ENCODE measurements at places on chromosomes 3 and 15.

DNA sequence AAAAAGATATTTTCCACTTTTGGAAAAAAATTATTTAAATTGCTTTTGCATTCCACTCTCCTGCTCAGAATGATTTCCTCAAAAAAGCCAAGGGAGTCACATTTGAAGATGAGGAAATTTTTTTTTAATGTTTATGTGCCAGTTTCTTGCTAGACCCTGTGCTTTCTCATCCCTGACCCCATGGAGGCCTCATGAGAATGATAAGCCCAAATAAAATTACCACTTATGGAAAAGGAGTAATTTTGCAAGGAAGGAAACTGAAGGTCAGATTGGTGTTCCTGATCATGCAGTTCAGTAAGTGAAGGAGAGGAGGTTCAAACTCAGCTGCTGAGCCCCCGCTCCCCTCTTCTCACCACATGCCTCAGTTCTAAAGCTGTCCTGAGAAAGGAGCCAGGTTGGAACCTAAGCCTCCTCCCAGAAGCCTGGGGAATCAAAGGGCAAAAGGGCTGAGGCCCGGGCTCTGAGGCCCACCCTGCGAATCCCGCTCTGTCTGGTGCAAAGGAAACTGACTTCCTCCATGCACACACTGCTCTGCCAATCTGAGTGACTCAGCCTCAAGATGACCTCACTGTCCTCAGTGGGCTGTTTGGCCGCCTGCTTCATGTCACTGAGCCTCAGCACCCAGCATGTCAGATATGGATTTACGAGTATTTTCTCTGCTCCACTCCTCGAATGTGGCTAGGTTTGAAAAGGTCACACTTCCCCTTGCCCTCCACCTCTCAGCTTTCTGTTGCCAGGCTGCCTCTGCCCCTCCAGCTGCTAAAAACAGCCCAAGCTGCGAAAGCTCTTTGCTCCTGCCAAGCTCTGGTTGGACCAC, 56.9 kb upstream of the FLNB start:
- peak; percentile 84 for DNase-seq

DNA sequence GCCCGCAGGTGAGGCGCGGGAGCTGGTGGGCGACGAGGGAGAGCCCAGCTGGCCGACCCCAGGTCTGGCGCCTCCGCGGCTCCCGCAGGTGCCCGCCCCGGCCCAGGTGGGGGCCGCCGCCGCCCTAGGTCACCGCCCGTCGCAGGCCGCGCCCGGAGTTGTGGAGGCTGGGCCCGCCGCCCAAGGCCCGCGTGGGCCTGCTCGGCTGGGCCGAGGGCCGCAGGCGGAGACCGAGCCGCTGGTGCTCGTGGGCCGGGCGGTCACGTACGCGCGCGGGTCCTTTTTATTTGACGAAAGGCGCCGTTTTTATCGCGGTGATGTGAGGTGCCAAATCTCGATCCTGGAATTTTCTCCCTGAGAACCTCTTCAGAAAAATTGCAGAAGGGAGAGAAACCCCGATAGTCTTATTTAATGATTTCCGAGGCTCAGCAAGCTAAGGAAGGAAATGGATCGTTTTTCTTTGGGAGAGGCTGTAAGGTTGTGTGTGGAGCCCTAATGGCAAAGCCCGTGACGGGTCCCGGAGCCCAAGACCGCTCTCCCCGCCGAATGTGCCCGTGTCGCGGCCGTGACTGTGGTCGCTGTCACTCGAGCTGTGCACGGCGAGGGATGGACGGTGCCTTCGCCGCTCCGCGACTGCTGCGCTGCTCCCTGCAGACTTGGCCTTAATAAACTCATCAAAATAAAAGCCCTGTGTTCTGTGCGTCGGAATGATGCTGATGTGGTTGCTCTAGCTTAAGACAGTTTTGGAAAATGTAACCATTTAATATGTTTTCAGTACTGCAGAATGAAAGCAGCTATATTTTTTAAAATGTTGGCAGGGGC, 612 bp downstream of the APPL1 start:
- peak; percentile 38 for DNase-seq

DNA sequence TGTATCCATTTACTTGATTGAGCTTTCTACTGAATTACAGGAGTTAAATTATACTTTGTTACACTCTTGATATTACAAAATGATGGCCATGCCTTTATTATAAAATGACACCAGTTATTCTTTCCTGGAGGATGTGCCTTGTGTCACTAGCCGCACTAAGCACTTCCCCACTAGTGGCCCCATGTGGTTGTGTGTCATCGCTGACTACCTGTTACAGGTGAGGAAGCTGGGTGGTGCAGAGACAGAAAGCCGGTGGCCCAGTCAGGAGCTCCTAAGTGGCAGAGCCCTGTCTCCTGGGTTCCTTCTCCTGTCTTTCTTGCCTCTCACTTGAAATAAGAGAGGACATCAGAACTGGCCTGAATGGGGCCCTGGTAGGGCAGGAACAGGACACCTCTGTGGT, 96.8 kb downstream of the IGF1R start:
- DNase-seq = no peak

- no peak for DNase-seq
These were observed 164.5 kb upstream of the TLE3 start for GRCh38 chr15:70262171-70262570.

GRCh38 chr15:63221346-63221745, 31.9 kb downstream of the RAB8B start:
- DNase-seq = no peak

DNA sequence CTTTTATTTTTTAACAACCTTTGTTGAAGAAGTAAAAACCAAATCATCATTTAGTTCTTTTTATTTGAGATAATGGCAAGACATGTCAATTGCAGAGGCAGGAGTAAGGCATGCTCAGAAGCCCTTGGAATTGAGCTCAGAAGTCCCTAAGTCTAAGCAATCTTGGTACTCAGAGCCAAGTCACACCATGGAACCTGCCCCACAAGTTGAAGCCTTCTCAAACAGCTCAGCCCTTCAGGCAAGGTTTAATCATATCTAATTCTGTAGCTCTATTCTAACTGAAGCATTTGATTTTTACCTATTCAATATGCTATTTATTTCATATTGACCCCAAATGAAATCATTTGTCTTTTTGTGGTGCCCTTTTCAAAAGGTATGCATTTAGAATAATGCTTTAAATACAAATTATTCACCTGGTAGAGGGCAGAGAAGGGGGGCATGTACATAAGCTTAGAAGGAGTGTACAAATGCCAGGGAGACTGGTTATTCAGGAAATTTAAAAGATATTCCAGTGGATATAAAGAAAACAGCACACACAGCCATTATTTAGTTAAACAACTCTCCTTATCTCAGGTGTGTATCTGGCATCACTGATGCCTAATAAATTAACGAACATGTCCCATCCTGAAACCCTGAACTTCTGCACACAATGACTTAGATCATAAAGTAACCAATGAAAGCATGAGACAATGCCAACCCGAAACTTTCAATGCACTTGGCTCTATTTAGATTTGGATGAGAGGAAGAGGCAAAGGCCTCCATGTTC, 26.2 kb upstream of the TOP2B start:
- DNase-seq = no peak

DNA sequence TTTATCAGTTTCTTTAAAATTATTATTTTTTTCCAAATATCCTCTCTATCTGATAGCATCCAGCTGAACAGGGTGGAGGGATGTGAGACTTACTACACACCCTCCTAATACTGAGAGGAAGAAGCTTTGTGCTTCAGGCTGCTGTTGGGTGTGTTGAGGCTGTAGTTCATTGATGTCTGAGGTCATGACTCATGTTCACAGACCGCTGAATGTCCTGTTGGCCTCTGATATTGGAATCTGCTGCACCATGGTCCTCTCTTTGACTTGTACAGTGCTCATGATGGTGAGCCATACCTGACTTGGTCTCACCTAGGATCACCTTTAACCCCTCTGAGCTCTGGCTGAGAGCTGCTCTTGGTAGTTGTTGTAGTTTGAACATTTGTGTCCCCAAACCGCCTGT, 302.9 kb downstream of the SATB1 start:
- DNase-seq = peak; percentile 17

GRCh38 chr15:74565381-74566085, 24.5 kb downstream of the ARID3B start:
- no peak for DNase-seq

DNA sequence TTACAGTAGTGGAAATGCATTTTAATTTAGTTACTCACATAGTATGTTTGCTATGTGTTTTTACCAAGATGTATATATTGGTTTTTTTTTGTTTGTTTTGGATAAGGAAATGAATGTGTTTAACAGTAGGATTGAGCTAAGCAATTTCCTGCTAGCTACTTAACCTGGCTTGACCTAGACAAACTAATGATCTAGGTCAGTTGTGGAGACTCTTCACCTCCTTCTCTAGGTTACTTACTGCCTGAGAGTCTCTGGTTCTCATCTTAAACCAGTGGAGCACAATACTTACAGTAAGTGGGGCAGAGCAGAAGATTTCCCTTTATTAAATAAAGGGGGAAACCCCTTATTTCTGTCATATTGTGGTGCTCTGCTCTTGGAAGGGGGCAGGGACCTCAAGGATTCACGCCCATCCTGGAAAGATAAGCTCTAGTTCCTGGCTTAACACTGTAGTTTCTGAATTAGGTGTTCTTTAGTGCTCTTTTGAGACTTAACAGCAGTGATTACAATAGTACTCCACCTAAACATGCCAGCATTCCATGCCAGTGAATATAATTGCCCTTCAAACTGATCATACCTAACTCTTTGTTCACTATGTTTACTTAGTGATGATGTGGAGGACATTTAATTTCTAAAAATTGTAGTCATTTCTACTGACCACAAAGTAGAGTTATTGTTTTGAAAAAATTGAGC, 79.9 kb downstream of the UBP1 start:
- DNase-seq = peak; percentile 55
